ENCODE measurements at places on chromosomes 11 and 22.

DNA sequence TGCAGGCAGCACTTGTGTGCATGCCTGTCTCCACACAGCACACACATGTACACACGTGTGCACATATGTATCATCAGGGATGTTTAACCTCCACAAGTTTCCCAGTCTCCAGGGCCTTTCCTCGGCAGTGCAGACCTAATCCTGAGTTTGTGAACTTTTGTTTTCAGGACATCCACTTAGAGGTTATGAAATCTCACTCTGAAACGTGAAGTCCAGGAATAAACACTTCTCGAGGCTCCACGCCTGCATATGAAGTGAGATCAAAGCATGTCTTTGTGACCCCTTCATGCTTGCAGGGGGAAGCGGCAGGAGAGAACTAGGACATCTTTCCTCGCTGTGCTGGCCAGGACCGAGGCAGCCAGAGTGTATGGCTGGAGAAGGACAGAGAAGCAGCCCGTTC lies 3.1 kb downstream of the SHISAL1 start:
- no peak for DNase-seq

DNA sequence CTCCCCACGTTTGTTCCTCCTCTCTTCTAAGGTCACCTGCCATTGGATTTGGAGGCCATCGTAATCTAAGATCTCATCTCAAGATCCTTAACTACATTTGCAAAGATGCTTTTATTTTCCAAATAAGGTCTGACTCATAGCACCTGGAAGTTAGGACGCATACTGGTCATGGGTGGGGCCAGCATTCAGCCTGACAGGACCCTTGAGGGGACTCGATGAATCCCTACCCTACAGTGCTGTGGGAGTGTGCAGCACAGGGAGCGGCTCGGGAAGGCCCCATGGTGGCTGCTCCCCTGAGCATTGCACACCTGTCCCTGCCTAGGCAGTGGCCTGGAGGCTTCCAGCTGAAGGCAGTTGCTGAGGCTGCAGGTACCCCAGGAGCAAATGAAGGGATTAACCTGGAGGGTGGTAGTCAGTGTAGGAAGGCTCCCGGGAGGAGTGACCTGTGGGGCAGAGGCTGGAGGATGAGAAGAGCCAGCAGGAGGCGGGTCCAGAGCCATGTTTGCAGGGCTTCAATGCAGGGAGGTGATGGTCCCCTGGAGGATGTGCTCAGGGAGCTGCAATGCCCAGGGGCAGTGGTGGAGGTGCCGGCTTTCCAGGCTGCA lies 362.2 kb downstream of the CTTN start:
- no peak for DNase-seq

DNA sequence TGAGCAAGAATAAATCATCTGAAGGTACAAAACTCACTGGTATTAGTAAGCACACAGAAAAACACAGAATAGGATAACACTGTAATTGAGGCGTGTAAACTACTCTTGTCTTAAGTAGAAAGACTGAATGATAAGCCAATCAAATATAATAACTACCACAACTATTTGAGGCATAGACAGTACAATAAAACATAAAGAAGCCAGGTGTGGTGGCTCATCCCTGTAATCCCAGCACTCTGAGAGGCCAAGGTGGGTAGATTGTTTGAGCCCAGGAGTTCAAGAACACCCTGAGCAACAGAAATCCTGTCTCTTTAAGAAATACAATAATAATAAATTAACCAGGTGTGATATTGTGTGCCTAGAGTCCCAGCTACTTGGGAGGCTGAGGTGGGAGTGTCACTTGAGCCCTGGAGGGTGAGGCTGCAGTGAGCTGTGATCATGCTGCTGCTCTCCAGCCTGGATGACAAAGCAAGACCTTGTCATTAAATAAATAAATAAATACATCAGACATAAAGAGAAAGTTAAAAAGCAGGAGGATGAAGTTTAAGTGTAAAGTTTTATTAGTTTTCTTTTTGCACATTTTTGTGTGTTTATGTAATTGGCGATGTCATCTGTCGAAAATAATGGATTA lies 390.6 kb downstream of the DYNC2H1 start:
- no peak for DNase-seq

GRCh38 chr11:87193756-87194470 lies 156.2 kb downstream of the TMEM135 start:
- DNase-seq, result no peak

GRCh38 chr22:40190501-40190900 lies 12.8 kb downstream of the TNRC6B start:
- no peak for DNase-seq

DNA sequence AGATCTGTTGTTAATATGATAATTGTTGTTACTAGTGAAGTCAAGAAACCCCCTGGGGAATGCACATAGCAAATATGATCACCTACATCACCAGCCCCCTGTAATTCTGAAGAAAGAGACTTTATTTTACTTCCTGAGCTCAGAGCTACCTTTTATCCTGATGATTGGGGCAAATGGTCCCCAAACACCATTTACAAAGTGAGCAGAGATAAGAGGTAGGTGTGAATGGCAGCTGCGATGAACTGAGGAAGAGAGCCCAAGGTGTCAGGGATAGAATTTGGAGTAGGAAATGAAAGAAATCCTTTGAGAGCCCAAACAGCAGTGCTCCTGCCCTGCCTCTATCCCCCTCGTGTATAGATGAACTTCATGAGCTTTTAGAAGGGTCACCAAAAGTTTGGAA lies 69.1 kb downstream of the TENM4 start:
- no peak for DNase-seq

GRCh38 chr11:132982772-132983640 lies 549.3 kb downstream of the OPCML start:
- no peak for DNase-seq

- no peak for DNase-seq
Observed at GRCh38 chr11:67499808-67500483, 5.2 kb downstream of the PITPNM1 start.

DNA sequence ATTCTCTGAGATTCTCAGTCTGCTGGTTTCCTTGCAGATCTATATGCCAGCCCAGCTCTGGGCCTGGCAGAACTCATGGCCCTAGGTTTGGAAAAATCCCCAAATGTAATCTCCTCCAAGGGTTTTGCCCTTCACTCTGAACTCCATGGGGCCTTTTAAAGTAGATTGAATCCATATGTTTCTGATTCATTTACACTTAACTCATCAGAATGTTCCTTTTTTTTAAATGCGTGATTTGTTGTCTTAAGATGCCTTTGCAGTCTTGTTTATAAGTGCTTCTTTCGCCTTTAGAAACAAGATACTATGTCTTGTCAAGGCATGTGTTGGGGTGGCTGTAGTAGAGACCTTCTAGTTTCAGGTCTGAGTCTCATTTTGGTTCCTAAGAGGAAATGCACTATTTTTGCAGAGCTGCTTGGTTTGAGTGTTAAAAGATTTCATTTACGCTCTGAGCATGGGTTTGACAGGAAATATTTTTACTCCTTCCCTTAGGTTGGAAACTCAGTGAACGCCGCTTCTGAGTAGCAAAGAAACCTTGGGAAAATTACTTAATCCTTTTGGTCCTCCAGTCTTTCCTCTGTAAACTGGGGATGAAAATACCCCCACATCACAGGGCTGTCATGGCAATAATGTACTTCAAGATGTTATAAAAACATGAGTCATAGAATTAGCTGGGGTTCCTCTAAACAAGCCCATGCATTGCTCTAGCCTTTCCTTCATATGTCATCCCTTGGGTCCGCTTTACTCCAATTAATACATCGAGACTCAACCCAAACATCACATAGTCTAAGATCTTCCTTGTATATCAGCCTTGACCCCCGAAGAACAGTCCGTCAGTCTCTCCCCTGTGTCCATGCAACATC lies 83.5 kb downstream of the SNX19 start:
- no peak for DNase-seq

GRCh38 chr11:96384156-96384555 lies 5.6 kb downstream of the CCDC82 start:
- DNase-seq, result no peak

DNA sequence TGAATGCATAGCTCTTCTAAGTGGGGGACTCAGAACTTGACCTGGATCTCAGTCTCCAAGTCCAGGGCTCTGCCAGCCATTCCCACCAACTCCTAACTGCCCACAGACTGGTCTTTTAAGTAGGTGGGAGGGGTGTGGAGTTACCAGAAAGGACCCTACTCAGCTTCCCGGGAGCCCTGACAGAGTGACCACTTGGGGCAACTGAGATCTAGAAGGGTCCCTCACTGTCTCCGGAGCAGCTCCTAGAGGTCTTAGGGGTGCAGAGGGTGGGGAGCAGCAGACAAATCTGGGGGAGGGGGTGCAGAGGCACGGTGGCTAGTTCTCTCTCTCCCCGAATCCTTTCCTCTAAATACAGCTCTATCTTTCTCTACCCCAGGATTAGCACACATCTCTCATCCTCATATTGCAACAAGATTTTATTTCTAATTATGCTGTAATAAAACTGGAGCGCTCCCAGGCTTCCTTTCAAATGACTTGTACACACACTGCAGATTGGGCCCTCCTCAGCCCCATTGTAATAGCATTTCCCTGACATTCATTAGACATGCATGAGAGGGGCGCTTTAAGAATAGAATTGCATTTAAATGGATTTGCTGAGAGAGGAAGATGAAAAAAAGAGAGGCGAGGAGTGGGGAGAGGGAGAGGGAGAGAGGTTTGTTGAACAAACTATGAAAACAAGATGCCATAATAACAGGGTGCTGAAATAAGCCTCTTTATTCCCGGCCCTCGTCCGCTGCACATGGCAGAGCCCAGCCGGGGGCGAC lies 219.0 kb downstream of the CEP164 start:
- no peak for DNase-seq

GRCh38 chr11:116164843-116165242 lies 607.9 kb downstream of the BUD13 start:
- DNase-seq, result no peak

DNA sequence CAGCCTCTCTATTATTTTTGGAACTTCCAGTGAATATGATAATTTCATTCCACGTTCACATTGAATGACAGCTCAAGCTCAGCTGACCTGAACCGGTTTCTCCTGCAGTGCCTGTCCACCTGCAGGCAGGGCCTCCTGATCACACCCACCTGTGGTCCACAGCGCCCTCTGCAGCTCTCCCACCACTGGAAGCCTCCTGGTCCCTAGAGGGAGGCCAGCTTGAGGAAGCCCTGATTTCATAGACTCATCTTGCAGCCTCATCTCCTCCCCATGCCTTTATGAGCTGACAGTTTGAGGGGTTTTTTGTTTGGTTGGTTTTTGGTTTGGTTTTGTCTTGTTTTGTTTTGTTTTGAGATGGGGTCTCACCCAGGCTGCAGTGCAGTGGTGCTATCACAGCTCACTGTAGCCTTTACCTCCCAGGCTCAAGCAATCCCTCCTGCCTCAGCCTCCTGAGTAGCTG lies 29.9 kb upstream of the MALAT1 start:
- no peak for DNase-seq

DNA sequence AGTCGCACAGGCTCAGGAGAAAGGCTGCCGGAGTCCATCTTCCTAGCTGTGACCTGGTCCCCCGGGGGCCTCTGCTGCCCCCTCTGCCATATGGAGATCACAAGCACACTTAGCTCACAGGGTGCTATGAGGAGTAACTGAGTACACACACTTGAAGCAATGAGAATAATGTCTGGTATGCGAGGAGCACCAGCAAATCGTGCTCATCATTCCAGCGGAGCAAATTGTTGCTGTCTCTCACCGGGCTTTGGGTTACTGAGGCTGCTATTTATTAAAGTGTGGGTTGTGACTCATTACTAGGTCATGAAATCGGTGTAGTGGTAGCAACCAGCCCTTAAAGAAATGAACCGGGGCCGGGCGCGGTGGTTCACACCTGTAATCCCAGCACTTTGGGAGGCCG lies 48.1 kb upstream of the EIF3D start:
- peak; percentile 97 for DNase-seq

DNA sequence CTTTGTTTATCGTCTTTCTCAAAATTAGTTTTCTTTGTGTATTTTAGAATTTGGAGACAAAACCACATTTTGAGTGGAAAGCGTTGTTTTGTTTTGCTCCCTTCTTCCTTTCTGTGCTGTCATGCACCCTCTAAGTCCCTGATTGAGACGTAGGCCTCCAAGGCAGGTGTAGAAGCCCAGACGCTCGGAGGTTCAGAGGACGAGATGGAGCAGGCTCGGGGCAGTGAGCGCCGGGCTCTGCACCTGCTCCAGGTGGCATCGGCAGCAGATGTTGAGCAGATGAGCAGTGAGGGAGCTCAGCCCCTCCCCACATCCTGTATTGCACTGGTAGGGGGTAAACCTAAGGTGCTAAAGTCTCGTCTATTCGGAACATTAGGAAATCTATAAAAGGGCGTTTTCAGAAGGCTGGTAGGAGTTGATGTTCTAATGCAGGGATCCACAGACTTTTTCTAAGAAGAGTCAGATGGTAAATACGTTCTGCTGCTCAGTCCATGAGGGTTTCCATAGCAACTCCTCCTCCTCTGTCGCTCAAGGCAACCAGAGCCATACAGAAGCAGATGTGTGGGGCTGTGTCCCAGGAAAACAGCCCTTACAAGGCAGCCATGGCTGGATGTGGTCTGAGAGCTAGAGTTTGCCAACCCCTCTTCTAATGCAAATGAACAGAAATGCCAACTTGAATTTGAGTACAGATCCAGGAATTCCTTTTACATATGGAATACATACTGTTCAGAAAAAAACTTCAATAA lies 724.2 kb downstream of the BRD1 start:
- DNase-seq, result no peak

DNA sequence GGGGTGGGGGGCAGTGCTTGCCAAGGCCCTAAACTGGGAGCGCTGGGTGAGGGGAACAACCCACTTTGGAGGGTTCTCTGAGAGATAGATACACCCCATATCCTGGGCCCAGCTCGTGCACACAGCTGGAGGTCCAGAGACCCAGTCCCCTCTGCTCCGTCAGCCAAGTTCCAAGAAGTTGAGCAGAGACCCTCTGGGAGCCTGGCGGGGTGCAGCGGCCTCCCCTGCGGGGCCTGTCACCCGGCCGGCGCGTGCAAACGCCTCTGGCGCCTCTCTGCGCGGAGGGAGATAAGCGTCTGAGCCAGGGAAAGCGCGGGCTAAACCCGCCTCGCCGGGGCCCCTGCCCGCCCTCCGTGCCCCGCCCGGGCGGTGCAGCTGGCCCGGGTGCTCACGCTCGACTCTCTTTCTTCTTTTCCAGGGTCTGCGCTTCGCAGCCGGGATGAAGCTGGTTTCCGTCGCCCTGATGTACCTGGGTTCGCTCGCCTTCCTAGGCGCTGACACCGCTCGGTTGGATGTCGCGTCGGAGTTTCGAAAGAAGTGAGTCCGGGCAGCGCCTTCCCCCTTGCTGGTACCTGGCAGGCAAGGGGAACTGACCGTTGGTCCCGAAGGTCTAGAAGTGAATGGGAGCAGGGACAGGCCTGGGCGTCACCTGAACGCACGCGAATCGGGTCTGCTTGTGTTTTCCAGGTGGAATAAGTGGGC lies 540 bp downstream of the ADM start:
- no peak for DNase-seq

All from RCC 7860 (cell line).